ENCODE measurements at places on chromosomes 1 and 21. TPM values are rescaled to one million over a fixed set of nuclear protein-coding genes. Genes with fewer than 3 reads are reported as not detected.

DNA sequence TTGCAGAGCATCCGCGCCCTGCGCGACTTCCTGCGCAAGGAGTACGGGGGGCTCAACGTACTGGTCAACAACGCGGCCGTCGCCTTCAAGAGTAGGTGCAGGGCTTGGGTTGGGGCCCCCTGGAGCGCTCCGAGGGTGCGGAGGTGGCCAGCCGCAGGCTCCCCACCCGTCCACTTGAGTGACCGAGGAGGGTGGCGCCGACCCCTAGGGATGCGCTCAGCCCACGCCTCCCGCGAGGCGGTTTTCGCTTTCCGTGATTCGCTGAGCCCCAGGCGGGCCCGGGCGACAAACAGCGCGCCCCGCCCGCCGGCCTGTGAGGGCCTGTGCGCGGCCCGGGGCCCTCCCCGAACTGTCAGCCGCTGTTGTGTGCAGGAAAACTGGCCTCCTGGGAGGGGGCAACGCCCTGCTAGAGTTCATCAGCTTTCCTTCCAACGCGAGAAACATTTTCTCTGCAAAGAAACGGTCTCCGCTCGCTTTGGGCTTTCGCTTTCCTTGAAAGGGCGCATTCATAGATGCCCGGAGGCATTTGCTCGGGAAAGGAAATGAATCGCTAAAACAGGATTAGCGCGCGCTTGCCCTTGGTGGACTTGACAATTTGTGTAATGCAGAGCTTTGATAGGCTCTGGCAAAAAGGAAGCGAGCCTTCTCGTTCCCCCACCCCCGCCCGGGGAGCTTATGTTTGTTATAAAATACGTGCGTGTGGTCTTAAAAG is 668 bp downstream of the CBR3 start:
- H3K4me1 ChIP-seq = peaks cover 16% of the 10 kb centered on the region
- DNase-seq = peak; percentile 63
- H3K36me3 ChIP-seq = no peaks in the 10 kb centered on the region
- H3K27me3 ChIP-seq = no peaks in the 10 kb centered on the region
- peak overlapping the region; percentile 88 for H3K27ac ChIP-seq
- H3K4me3 ChIP-seq = peak overlapping the region; percentile 87

The PLD5 gene
- total RNA-seq = not detected

The FALEC gene
- not detected for total RNA-seq

The DENND2C gene
- total RNA-seq = 3.8 TPM

DNA sequence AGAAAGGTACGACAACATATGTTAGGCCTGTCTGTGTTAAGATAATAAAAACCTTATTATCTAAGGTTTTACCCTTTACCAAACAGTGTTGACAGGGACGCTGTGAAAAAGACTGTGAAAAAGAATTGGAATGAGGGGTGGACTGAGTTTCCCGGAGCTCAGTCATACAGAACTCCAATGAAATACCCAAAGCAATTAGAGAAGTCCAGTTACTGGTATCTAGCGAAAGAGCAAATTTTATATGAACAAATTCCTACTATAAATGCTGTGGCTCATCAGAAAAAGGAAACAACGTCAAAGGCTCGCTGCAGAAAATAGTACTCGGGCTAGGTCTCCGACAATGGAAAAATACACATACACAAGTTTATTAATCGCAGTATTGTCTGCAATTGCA is 708 bp upstream of the RBBP5 start:
- peak overlapping the region; percentile 99 for H3K27ac ChIP-seq
- peaks cover 36% of the 10 kb centered on the region for H3K4me1 ChIP-seq
- peak overlapping the region; percentile 96 for H3K4me3 ChIP-seq
- peaks cover 2% of the 10 kb centered on the region for H3K36me3 ChIP-seq
- no peak for DNase-seq

DNA sequence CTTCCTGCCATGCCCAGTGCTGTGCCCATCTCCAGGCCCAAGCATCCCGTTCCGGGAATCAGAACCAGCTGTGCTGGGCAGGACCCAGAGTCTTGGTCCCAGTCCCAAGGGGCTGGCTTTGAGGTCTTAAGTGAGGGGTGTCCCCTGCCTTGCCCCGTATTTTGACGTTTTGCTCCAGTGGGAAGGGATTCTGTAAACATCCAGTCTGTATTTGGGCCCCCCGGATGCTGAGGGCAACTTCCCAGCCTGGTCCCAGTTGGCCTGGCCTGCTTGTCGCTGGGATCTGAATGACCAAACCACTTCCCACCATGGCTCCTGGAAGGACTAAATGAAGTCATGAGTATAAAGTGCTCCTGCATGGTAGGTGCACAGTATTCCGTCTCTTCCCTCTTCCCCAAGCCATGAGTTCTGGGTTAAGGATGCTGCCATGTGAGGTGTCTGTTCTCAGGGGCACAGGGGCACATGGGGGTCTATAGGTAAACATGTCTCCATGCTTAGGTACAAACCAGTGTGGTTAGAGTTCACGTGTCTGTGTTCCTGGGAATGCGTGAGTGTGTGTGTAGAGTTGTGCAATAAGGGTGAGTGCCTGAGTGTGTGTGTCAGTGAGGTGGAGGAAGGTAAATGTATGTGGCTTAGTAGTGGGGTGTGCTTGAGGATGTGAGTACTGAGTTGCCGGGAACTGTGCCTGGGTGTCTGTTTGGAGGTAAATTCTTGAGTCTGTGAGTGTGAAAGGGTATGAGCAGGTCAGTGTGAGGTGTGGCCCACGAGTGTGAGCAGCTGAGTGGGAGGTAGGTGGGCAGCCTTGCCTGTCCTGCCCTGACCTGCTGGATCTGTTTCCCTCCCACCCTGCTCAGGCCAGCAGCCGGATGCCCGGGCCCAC is 1.5 kb downstream of the B4GALT2 start:
- H3K27me3 ChIP-seq = no peaks in the 10 kb centered on the region
- peaks cover 40% of the 10 kb centered on the region for H3K36me3 ChIP-seq
- DNase-seq = no peak
- peak overlapping the region; percentile 91 for H3K4me3 ChIP-seq
- peaks cover 56% of the 10 kb centered on the region for H3K4me1 ChIP-seq

- H3K4me3 ChIP-seq = no peak overlapping the region
- DNase-seq = no peak
- H3K27me3 ChIP-seq = no peaks in the 10 kb centered on the region
- peaks cover 36% of the 10 kb centered on the region for H3K4me1 ChIP-seq
- H3K27ac ChIP-seq = peak overlapping the region; percentile 49
- H3K36me3 ChIP-seq = no peaks in the 10 kb centered on the region
Observed at GRCh38 chr21:29105218-29105617, 25.2 kb upstream of the MAP3K7CL start.

DNA sequence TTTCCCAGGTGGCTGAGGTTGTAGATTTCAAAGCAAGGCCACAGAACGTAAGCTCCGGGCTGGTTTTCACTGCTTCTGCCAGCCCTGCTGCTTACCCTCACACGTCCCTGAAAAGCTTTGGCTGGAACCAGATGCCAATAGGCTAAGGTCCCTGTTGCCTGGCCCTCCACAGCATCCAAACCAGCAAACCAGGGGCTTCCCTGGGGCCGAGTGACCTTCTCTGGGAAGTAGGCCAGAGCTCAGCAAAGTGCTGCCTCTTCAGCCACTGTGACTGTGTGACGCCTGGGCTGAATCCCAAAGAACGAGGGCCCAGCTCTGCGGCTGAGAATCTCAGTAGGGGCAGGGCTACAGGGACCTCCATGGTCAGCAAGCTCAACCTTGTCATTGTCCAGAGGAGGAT is 28.9 kb upstream of the RBM15 start:
- H3K36me3 ChIP-seq = no peaks in the 10 kb centered on the region
- peaks cover 1% of the 10 kb centered on the region for H3K27me3 ChIP-seq
- no peak for DNase-seq
- no peak overlapping the region for H3K27ac ChIP-seq

- H3K36me3 ChIP-seq = no peaks in the 10 kb centered on the region
- H3K4me3 ChIP-seq = no peak overlapping the region
- H3K4me1 ChIP-seq = peaks cover 2% of the 10 kb centered on the region
- no peak for DNase-seq
- no peak overlapping the region for H3K27ac ChIP-seq
Observed at GRCh38 chr1:19854866-19855265, 27.3 kb upstream of the OTUD3 start.

GRCh38 chr21:43758811-43759210 is 17.3 kb downstream of the CSTB start:
- no peak overlapping the region for H3K27ac ChIP-seq
- no peaks in the 10 kb centered on the region for H3K27me3 ChIP-seq
- peaks cover 23% of the 10 kb centered on the region for H3K36me3 ChIP-seq

The AMY1A gene
- not detected for total RNA-seq

The PLA2G2C gene
- total RNA-seq = not detected

The CELA3A gene
- total RNA-seq = not detected

DNA sequence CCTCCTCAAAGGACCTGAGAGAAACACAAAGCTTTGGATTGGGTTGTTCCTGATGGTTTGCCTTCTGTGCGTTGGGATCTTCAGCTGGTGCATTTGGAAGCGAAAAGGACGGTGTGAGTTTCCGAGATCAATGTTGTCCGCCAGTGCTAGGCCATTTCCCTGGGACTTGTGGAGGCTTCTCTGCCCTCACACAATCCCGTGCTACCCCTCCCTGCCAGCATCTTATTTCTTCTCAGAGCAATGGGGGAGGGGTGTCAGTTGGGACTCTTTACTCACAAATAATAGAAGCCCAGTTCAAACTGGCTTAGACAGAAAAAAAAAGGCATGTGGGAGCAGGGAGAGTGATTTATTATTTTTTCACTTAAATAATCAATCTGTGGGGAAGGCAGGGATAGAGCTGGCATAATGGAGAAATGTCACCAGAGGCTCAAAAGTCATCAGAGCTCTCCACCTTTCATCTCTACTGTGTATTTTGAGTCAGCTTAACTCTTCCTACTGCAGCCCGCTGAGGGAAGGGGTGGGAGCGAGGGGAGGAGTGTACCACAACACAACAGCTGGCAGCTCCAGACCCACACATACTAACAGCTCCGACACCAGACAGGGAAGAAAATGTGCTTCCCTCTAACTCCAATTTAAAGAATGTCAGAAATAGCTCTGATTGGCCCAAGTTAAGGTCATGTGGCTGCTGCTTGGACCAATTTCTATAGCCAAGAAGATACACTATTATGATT is 22.4 kb downstream of the LY9 start:
- no peaks in the 10 kb centered on the region for H3K4me1 ChIP-seq
- no peak for DNase-seq
- H3K27ac ChIP-seq = no peak overlapping the region
- no peaks in the 10 kb centered on the region for H3K36me3 ChIP-seq

DNA sequence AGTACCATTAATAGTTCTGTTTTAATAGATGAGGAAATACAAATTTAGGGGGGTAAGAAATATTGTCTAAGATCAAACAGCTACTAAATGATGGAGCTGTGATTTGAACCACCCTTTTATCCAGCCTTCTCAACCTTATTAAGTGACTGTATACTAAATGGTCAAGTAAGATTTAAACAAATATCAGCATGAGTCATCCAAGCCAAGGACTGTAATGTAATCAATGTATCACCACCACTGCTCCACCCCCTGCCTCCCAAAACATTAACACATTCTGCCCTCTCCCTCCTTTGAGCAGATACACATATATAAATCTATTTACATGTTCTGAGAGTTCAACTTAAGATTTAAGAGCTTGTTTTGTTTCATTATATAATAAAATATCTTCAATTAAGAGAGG is 58.9 kb downstream of the LRRC40 start:
- no peak overlapping the region for H3K4me3 ChIP-seq
- peaks cover 2% of the 10 kb centered on the region for H3K36me3 ChIP-seq
- DNase-seq = no peak

DNA sequence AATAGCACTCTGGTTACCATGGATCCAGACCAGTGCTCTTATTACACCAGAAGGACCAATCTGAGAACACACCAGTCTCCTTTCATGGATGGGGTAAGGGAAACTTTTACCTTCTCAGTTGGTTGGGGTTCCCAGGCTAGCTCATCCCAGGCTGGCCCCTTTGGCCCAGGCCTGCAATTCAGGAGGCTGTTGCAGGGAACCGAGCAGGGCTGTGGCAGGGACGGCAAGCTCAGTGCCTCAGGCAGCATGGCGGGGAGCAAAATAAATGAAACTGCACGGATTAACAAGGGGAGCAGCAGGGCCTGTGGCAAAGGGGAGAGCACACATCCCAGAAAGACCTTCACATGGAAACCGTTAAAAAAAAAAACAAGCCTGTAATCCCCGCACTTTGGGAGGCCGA is 57.0 kb downstream of the DMRTB1 start:
- peaks cover 37% of the 10 kb centered on the region for H3K36me3 ChIP-seq
- H3K27ac ChIP-seq = no peak overlapping the region
- no peak for DNase-seq

DNA sequence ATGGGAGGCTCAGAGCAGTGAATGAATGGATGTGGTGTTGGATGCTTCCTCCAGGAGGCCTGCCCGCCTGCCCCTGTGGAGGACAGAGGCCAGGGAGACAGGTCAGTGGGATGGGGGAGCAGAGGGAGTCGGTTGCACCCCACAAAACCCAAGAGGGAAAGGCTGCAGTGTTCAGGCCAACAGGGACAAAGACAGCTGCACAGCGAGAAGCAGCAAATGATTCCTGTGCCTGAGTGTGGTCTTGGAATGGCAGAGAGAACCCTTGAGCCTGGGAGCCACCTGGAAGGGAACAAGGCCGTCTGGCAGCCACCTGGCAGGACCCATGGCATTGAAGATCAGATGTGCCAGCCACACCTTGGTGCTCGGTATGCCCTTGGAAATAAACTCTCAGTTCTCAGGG is 8.1 kb downstream of the TFF3 start:
- DNase-seq = no peak
- peaks cover 13% of the 10 kb centered on the region for H3K27me3 ChIP-seq
- no peak overlapping the region for H3K4me3 ChIP-seq
- H3K36me3 ChIP-seq = no peaks in the 10 kb centered on the region

The LRRC38 gene
- total RNA-seq = not detected

DNA sequence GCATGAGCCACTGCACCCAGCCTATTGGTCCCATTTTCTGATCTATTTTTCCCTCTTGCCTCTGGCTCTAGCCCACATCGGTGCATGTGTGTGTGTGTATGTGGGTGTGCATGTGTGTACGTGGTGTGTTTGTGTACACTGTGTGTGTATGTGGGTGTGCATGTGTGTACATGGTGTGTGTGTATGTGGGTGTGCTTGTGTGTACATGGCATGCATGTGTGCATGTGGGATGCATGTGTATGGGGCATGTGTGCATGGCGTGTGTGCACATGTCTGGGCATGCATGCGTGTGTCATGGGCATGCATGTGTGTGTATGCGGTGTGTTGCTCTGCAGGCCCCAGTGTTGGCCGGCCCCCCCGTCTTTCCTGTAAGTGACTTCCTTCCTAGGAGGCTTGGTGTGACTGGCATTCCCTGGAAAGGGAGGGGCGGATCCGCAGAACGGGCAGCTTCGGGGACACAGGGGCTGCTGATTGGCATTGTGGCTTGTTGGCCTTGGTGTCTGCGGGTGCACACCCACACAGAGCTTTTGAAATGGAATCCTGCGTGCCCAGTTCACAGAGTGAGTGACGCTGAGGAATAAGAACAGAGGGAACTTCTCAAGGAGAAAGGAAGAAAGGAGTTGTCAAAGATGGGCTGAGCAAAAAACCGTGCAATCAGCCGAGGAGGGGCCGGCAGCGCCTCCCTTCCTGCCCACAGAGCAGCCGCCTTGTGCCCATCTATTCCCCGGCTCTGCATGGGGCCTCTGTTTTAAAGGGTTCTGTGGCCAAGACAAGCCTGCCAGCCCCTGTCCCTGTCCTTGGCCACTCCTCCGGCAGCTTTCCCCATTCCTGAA is 8.0 kb downstream of the PDXK start:
- no peaks in the 10 kb centered on the region for H3K27me3 ChIP-seq
- H3K4me1 ChIP-seq = peaks cover 71% of the 10 kb centered on the region
- peaks cover 7% of the 10 kb centered on the region for H3K36me3 ChIP-seq
- H3K4me3 ChIP-seq = peak overlapping the region; percentile 48
- DNase-seq = no peak
- H3K27ac ChIP-seq = peak overlapping the region; percentile 99

The TMEM269 gene
- 0.20 TPM for total RNA-seq
